ENCODE measurements at places on chromosomes 6 and 20.

GRCh38 chr20:21435576-21435975 is 38.2 kb upstream of the NKX2-4 start:
- DNase-seq, result no peak

DNA sequence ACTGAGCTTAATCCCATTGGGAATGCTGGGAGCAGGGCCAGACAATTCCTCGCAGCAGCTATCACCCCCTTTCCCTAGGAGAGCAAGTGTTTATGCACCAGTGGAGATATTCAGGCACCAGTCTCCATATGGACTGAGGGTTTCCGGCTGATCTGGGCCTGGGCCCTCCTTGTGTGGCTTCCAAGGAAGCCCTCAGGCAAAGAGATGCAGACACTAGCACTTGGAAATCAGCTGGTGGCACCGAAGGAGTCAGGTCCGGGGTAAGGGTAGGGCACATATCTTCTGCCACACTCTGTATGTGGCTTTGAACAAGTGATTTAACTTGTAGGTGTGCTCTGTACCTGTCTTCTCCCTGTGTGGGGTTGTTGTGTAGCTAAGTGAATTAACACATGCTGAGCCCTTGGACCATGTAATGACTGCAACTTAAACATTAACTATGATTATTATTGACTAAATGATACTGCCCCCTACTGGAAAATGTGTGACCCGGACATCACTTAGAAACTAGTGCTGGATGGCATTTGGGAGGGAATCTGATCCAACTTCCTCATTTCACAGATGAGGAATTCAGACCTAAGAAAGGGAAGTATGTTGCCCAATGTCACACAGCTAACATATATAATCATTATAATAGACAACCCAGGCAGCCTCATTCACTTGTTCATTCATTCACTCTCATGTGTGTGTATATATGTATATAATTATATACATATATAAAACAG is 19.3 kb upstream of the WFDC2 start:
- DNase-seq, result peak; percentile 71

DNA sequence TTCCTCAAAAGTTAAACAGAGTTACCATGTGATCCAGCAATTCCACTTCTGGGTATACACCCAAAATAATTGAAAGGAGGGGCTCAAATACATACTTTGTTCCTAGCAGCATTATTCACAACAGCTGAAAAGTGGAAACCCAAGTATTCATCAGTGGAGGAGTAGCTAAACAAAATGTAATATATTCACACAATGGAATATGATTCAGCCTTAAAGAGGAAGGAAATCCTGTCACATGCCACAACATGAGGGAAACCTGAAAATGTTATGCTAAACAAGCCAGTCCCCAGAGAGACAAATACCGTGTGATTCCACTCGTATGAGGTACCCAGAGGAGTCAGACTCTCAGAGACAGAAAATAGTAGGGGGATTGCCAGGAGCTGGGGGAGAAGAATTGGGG is 44.5 kb downstream of the PXDC1 start:
- no peak for DNase-seq

- DNase-seq, result peak; percentile 54
Measured at GRCh38 chr6:34132486-34133185, 13.3 kb downstream of the GRM4 start.

GRCh38 chr6:37624606-37625574 is 72.8 kb downstream of the MDGA1 start:
- DNase-seq, result peak; percentile 19

- DNase-seq, result no peak
Measured at GRCh38 chr6:149544646-149545257, 1.1 kb downstream of the PPIL4 start.

DNA sequence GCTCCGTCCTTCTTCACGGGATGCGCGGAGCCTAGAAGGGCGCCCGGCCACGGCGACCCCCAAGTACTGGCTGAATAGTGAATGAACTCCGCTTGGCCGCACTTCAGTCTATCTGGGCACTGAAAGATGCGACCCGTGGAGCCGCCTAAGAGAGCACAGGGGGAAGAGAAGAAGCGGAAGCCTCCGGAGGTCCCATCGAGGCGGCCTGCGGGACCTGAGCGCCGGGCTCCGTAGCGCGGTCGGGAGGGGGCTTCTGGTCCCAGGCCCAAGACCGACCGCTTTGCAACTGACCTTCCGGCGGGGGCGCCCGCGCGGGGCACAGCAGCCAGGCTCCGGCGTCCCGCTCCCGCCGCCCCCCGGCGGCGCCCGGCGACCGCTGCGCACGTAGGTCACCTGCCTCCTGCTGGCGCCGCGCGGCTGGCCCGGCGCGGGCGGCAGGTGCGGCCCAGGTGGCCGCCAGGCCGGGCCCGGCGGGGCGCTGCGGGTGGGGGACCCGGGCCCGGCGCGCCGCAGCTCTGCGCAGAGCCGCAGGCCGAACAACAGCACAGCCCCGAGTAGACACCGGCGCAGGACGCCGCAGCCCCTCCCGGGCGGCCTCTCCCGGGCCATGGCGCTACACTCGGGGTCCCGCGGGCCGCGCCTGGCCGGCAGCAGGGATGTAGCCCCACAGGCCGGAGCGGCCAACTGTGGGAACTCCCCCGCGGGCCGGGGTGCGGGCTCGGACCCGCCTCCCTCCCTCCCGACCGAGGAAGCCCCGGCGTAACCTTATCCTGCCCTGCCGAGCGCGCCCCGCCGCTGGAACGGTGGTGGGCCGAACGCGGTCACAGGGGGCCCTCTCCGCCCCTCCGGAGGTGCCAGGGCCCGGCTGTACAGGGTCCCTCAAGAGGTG is at the start of gene METTL24:
TSS of gene METTL24 (minus strand) at position 686 of the 889 bp plus-strand sequence. CDS start at position 609, 77 bp downstream.
- DNase-seq, result peak; percentile 71

DNA sequence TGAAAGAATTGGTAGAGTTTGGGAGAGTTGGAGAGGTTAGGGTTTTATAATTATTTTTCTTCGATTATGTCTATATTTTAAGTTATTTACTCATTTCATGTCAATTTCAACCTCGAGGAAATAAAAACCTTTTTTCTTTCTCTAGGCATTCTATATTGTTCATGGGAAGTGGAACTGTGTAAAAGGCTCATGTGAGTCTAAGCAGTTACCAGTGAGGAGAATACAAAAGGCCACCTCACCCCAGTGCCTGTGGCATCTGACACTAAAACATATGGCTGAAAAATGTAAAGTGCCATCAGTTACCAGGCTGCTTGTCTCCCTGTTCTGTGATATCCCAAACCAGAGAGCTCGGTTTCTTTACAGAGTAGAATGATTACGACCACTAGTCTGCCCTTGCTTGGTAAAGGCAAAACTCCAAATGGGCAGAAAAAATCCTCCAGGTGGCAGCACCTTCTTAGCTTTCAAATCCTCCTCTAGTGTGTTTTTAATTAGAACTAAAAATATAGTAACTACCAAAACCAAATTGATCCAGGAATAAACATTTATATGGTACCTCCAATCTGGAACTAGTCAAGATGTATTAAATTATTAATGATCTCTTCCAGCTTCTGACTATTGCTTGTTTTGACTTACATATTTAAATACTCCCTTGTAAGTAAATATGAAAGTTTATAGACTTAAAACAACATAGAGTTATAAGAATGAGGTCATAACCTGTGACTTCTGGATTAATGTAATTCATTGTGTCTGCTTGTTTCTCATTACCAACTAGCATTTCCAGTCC is 122.6 kb upstream of the MCHR2 start:
- DNase-seq, result peak; percentile 78

DNA sequence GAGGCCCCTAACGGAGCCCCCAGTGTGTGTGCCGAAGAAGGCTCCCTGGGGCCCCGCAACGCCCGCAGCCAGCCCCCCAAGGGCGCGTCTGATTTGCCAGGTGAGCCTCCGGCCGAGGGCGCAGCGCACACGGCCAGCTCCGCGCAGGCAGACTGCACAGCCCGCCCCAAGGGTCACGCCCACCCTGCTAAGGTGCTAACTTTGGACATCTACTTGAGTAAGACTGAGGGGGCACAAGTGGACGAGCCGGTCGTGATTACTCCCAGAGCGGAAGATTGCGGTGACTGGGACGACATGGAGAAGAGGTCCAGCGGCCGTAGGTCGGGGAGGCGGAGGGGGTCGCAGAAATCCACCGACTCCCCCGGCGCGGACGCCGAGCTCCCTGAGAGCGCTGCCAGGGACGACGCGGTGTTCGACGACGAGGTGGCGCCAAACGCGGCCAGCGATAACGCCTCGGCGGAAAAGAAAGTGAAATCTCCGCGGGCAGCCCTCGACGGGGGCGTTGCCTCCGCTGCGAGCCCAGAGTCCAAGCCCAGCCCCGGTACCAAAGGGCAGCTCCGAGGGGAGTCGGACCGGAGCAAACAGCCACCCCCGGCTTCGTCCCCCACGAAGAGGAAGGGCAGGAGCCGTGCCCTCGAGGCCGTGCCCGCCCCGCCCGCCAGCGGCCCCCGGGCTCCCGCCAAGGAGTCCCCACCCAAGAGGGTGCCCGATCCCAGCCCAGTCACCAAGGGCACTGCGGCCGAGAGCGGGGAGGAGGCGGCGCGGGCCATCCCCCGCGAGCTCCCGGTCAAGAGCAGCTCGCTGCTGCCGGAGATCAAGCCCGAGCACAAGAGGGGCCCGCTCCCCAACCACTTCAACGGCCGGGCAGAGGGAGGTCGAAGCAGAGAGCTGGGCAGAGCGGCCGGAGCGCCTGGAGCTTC is 117.0 kb downstream of the RTN4IP1 start:
- DNase-seq, result peak; percentile 42

DNA sequence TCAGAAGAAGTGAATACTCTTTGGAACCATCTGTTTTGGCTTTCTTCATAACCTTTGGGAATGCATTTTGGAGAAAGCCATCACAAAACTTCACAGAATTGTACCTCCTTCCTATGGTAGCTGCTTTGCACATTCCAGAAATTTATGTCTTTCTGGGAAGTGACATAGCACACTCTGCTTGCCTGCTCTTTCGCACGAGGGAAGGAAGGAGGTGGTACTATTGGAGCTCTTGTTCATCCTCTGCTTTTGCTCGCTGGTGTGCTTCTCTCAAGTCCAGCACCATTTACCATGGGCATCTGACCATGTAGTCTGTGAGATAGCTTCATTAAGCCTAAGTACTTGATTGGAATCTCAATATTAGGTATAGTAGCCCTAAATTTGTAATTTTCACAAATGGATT is 473.3 kb upstream of the SLC35B3 start:
- DNase-seq, result no peak

DNA sequence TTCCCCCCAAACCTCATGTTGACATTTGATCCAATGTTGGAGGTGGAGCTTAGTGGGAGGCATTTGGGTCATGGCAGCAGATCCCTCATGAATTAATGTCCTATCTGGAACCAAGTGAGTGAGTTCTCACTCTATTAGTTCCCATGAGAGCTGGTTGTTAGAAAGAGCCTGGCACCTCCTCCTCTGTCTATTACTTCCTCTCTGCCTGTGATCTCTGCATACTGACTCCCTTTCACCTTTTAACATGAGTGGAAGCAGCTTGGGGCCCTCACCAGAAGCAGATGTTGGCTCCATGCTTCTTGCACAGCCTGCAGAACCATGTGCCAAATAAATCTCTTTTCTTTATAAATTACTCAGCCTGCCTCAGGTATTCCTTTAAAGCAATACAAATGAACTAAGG is 127.3 kb upstream of the RALGAPA2 start:
- no peak for DNase-seq

- DNase-seq, result no peak
Measured at GRCh38 chr6:144059139-144059538, 36.2 kb downstream of the SF3B5 start.

GRCh38 chr6:110250838-110251237 is 70.6 kb downstream of the CDC40 start:
- DNase-seq, result no peak

GRCh38 chr6:40425192-40425919 is 161.8 kb downstream of the LRFN2 start:
- peak; percentile 25 for DNase-seq

GRCh38 chr6:56101141-56101553 is 146.2 kb downstream of the COL21A1 start:
- no peak for DNase-seq

- DNase-seq, result no peak
Measured at GRCh38 chr6:161584051-161584450, 310.2 kb upstream of the AGPAT4 start.

DNA sequence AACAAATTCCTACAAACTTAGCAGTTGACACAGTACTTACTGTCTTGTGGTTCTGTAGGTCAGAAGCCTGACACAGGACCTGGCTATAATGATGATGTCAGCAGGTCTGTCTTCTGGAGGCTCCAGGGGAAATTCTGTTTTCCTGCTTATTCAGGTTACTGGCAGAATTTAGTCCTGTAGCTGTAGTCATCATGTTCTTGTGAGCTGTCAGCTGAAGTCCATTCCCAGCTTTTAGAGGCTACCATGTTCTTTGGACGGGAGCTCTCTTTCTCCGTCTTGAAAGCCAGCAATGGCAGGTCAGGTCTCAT is 99.2 kb downstream of the HIVEP1 start:
- no peak for DNase-seq

DNA sequence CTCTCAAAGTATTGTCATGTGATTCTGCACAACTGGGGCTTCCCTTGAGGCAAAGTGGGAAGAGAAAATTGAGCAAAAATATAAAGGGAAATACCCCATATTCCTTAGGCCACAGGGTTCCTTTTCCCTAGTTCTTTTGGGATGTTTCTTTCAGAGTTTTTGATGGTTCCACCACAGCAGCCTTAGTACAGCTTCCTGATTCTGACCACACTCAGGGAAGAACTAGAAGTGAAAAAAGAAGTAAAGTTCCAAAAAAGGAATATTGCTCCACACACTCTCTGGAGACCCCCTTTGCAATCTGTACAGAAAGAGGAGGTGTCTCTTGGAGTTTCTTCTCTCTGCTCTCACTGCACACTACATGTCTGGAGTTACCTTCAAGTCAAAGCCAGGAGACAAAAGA is 27.9 kb upstream of the HLA-DQA2 start:
- no peak for DNase-seq

DNA sequence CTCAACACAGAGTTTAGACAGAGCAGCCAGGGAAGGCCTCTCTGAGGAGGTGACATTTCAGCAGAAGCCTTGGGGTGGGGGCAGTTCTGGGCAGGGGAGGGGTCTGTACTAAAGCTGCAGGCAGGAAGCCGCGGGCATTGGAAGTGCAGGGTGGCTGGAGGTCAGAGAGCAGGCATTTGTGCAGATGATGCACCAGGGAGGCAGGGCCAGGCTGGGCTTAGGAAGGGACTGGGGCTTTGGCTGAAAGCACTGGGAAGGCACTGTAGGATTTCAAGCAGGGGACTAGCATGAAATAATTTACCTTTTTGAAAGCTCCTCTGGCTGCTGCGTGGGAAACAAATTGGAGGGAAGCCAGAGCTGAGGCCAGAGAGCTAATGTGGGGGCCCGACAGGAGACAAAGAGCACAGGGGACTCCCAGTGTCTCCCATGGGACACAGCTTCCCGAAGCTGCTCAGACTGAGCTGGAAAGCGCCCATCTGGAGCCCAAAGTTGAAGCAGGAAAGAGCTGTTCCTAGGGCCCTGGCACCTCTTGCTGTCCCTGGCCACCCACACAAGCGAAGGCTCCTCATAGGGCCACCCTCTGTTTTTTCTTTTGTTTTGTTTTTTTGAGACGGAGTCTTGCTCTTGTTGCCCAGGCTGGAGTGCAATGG is 19.3 kb downstream of the ADA start:
- peak; percentile 63 for DNase-seq

DNA sequence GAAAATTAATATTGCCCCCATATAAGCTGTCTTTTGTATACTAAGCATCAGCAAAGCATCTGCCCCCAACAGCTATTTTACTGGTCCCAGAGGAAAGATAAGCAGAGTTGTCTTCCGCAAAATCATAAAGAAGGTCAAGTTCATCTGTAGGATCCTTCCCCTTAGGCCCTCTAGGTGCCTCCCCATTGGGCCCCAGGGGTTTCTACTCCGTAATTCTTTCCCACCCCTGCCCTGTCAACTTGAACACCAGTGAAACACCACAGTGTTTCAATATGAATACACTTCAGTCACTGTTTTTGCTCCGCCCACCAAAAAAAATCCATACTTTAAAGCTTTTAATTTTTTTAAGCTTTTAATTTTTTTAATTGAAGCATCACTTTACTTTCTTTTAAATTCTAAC is 159.2 kb downstream of the ATXN1 start:
- no peak for DNase-seq

- DNase-seq, result peak; percentile 36
Measured at GRCh38 chr6:27532820-27533538, 60.1 kb upstream of the ZNF184 start.
